ENCODE measurements at places on chromosomes 6 and 20.
A peak's percentile ranks its signal among the peaks of the same experiment; 100 is the strongest.

DNA sequence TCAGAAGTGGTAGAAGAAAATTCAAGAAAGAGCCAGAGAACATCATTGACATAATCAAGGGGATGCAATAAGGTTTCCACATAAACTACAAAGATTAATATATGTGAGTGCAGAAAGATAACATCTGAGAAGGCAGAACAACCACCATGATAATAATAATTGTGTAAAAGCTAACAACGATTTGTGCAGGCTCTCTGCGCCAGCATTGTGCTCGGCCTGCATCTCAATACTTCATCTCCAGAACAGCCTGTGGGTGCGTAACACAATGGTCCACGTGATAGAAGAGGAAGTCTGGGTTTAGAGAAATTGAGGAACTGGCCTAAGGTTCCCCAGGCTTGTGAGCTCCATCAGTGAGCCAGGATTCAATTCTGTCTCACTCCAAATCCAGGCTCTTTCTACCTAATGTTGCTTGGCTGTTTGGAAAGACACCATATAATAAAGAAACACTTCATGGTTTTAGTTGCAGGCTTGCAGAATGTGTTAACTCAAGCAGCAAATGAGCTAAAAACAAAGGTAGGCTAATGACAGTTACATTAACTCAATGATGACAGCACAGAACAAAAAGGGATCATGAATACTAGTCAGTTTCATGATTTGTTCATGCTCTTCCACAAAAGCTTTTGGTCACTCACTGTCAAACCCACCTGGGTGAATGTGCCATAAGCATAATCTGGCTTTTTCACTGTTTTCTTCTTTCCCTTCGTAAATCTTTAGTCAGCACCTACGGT is 71.2 kb downstream of the LY86 start:
- no peak for DNase-seq

GRCh38 chr6:130473886-130474285 is 108.1 kb downstream of the TMEM200A start:
- DNase-seq: peak; percentile 90

GRCh38 chr6:36840432-36841403 is 1.5 kb upstream of the CPNE5 start:
- DNase-seq: no peak

- DNase-seq: no peak
Observed at GRCh38 chr6:14860774-14861173, 385.1 kb upstream of the JARID2 start.

DNA sequence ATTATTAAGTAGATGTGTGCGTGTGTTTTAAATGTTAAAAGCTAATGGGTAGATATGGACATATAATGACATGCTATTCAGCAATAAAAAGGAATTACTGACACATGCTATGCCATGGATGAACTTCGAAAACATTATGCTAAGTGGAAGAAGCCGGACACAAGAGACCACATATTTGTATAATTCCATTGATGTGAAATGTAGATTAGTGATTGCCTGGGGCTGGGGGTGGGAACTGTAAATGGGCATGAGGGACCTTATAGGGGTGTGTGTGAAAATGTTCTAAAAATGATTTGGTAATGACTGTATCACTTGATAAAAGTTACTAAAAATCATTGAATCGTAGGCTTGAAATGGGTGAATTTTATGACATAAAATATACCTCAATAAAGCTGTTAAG is 104.5 kb upstream of the BEND3 start:
- no peak for DNase-seq

GRCh38 chr6:69370763-69371162 is 426.0 kb downstream of the LMBRD1 start:
- DNase-seq: no peak

- peak; percentile 13 for DNase-seq
Observed at GRCh38 chr6:164296411-164296810, 881.9 kb downstream of the QKI start.

DNA sequence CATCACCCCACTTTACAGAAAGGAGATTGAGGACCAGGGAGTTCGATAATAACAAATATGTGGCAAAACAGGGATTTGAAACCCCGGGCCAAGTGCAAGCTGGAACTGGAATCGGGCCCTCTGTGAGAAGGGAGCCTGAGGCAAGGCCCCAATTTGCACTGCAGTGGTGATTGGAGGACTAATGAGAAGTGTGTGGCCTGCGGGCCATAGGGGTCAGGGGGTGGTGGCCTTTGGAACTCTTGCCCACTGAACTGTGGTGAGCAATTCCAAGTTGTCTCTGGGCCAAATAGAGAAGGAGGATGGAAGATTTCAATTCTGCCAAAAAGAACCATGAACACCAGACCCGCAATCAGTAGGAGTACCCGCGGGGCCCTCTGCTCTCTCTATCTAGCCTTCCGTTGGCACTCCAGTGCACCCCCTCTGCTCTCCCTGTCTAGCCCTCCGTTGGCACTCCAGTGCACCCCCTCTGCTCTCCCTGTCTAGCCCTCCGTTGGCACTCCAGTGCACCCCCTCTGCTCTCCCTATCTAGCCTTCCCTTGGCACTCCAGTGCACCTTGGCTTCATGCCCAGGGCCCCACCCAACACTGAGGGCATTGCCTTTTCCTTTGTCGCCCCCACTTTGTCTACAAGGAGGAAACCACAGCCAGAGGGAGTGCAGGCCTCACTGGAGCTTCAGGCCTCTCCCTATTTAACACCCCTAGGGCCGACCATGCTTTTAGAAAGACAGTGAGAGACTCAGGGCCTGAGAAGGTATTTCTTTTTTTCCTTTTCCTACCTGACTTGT is 6.0 kb upstream of the PTPRA start:
- DNase-seq: peak; percentile 35

DNA sequence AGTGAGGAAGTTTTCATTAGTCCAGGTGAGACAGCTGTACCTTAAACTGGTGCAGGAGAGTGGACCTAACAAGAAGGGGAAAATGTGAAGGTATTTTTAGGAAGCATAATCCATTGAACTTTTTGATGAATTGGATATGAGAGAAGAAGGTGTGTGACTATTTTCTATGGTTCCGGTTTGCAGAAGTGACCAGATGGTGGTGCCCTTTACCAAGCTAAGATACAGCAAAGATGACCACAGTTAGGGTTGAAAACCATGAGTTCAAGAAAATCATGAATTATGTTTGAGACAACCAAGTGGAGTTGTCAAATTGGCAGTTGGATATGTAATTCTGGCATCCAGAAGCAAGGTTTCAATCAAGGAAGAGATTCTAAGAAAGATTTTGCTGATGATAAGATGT is 61.9 kb upstream of the NRSN1 start:
- peak; percentile 17 for DNase-seq

GRCh38 chr6:16623731-16624130 is 137.5 kb downstream of the ATXN1 start:
- no peak for DNase-seq

- DNase-seq: peak; percentile 8
Observed at GRCh38 chr20:48405909-48406308, 421.9 kb downstream of the PREX1 start.

DNA sequence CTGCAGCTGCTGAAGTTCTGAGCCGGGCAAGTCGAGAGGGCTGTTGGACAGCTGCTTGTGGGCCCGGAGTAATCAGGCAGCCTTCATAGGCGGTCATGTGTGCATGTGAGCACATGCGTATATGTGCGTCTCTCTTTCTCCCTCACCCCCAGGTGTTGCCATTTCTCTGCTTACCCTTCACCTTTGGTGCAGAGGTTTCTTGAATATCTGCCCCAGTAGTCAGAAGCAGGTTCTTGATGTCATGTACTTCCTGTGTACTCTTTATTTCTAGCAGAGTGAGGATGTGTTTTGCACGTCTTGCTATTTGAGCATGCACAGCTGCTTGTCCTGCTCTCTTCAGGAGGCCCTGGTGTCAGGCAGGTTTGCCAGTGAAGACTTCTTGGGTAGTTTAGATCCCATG is 21.2 kb upstream of the MAPK13 start:
- no peak for DNase-seq

GRCh38 chr6:16806363-16806762 is 45.1 kb upstream of the ATXN1 start:
- DNase-seq: no peak

DNA sequence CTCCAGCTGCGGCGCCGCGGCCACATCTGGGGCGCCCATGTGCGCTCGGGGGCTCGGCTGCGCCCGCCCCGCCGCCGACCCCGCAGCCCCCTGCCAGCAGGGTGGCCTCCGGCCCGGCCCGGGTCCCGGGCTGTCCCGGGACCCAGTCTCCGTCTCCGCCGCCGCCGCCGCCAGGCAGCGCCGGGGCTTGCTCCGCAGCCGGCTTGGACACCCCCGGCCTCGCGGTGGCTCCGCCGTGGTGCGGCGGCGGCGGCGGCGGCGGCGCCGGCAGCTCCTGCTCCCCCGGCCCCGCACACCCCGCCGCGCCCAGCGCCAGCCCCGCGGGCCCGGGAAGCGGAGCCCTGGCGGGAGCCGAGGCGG is 219 bp downstream of the ISM1 start:
- DNase-seq: no peak

- DNase-seq: no peak
Observed at GRCh38 chr20:24664266-24664986, 195.0 kb downstream of the SYNDIG1 start.

- no peak for DNase-seq
Observed at GRCh38 chr6:84332139-84333034, 104.9 kb upstream of the CEP162 start.

DNA sequence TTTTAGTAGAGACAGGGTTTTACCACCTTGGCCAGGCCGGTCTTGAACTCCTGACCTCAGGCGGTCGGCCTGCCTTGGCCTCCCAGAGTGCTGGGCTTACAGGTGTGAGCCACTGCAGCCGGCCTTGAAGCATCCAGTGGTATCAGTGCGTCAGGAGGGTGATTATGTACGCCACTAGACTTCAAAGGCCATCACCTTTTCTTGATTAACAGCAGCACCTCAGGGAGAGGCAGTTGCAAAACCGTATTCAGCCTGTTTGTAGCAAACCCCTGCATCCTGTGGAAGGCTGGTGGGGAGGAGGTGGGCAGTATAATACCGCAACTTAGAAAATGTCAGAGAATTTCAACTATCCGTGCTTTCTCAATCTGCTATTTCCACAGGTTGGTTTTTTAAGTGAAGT is 27.3 kb upstream of the SHLD1 start:
- no peak for DNase-seq

DNA sequence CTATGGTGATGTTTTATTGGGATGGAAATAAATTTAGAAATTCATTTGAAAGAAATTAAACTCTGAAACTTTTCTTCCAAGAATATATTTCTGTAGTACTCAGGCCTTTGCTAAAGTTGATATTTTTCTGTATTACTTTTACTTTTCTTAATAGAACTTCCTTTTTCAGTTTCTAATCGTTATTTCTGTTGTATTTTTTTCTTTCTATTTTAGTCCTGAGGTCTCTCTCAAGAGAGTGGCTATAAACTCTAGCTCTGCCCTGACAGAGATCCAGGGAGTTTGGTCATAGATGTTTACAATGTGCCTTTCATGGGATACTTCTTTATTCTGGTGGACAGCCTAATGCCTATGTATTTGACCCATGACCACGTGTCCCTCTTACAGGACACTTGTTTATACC is 51.0 kb downstream of the OR2B6 start:
- DNase-seq: no peak

DNA sequence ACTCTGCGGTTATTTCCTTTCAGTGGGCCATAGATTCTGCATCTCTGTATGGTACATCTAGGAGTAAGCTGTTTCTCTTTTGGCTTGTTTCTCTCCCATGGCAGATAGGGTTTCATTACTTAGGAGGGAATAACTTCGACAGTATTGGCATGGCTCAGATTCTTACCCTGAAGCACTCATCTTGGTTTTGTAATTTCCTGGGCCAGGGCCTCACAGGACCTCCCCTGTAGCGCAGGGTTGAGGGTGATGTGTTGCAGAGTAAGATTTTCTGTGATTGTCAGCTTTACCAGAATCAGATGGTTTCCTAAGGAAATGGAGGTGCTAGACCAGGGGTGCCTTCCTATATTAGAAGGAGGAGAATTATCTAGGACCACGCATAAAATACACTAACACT is 78.3 kb downstream of the STXBP5 start:
- no peak for DNase-seq

- DNase-seq: no peak
Observed at GRCh38 chr6:137766596-137767370, 100.3 kb upstream of the TNFAIP3 start.

DNA sequence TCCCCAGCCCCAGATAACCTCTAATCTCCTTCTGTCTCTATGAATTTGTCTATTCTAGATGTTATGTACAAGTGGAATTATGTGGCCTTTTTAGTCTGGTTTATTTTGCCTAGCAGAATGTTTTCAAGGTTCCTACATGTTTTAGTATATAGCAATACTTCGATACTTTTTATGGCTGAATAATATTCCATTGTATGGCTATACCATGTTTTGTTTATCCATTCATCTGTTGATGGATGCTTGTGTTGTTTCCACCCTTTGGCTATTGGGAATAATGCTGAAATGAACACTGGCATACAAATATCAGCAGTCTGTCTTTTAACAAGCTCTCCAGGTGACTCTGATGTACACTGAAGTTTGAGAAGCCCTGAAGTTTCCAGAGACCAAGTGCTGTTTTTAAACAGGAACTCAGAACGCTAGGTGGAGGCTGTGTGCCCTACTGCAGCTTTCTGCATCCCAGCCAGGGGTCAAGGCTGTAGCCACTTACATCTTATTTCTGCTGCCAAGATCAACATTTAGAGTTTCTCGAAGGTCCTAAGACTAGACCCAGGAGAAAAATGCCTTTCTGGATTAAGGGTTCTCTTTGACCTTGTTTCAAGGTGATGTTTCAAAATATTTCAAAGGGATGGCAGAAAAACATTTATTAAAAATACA is 123.0 kb downstream of the SOBP start:
- DNase-seq: no peak

DNA sequence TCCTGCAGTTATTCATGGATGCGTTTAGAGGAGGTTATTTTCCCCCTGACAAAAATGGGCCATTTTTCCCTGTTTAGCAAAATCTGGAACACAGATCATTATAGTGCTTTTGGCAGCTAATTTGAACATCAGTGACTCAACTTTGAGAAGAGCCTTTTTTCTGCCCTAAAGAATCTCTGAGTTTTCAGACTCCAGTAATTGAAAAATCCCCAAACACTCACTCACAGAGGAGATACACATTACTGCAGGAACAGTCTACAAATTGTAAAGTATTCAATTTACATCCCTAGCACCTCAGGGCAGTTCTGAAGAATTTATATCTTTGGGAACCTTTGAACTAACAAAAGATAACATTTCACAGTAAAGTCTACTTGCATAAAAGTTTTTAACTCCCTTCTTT is 966.6 kb upstream of the SLC35B3 start:
- no peak for DNase-seq

GRCh38 chr6:108526739-108527174 is 34.0 kb upstream of the FOXO3 start:
- DNase-seq: peak; percentile 44

- no peak for DNase-seq
Observed at GRCh38 chr6:106800379-106800778, 171.0 kb downstream of the QRSL1 start.

GRCh38 chr6:155519176-155519738 is 63.6 kb upstream of the NOX3 start:
- no peak for DNase-seq

DNA sequence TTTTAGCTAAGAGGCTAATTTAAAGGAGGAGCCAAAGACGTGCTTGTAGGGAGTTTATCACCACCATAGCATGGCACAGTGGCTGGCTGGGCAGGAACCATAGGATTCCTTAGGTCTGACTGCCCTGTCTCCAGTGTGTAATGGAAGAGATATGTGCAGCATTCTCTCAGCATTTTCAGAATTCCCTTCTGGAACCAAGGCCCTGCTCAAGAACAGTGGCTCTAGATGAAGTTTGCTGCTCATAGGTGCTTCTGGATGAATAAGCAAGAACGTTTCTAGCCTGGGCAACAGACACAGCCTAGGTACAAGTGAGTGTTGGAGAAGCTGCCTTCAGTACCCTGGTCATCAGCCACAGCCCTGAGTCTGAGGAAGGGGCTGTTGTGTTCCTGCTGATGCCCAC is 69.1 kb downstream of the LCA5 start:
- DNase-seq: no peak

GRCh38 chr6:107811591-107812218 is 12.4 kb downstream of the SCML4 start:
- DNase-seq: peak; percentile 35
